ENCODE measurements at places on chromosomes 5 and 9.

DNA sequence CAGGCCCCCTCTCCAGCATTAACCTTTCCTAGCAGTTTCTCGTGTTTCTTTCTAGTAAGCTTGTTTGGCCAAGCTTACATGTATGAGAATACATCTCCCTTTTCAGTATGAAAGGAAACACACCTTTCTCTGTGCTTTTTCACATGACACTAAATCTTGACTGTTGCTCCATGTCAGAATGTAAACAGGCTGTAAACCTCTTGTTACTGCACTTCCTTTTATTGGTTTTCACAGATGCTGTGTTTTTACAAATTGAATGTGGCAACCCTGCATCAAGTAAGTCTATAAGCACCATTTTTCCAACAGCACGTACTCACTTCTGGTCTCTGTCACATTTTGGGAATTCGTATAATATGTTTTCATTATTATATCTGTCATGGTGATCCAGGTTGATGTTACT, 2.2 kb upstream of the CANX start:
- DNase-seq, result peak; percentile 3

DNA sequence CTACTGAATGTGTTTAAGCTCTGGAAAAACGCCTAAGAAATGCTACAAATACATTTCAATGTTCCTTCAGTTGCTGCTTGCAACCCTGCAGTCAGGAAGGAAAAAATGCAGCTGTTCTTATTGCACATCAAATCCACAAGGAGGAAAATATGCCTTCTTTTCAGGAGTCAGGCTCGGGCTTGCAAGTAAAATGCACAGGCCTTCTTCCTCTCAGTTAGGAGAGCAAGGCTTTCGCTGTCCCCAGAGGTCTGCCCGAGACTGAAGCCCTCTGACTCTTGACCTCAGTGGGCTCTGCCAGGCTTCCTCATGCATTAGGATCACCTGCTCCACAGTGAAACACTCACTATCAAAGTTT, 899 bp upstream of the SHC3 start:
- DNase-seq, result peak; percentile 24

DNA sequence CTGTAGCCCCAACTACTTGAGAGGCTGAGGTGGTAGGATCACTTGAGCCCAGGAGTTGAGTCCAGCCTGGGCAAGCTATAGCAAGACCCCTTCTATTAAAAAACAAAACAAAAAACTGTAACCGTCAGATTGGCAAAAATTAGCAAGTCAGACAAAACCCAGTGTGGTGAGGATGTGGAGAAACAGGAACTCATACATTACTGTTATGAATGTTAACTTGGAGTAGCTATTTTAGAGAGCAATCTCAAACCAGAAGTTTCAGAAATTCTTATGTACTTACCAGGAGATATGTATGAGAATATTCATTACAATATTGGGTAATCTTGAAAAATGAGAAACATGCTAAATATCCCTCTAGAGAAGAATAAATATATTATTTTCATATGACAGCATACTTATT, 120.3 kb downstream of the INVS start:
- no peak for DNase-seq

DNA sequence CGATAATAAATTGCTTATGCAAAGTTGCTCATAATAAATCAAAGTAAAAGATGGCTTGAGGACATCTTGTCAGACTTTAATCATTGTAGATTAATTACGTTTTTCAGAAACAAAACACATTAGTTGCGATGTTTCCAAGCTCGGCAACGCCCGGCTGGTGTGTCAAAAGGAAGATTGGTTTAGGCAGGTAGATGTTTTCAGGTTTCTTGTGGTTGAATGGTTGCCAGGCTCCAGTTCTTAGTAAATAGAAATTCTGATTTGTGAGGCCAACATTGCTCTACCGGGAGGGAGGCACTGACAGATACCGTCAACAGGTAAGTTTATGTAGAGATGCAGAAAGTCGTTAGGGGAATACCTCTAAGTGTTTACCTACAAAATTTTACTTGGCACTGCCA, 280.3 kb downstream of the NPR3 start:
- no peak for DNase-seq

DNA sequence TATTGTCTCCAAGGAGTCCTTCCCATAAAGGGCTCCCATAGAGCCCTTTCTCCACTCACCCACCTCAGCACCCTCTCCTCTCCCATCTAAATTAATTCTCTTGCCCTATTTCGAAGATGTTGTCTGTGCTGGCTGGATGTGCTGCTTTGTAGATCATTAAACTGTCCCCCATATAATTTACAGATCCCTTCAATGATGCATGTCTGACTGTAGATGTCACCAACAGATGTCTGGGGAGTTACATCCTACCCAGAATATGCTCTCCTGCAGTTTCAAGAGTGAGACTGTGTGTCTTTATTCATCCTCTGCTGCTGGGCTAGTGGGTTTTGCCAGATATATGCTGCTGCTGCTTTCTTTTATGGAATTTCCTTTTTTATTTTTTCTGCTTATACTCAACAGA, 351.2 kb downstream of the MLLT3 start:
- DNase-seq, result no peak
